Suppressor macrophage treated with lipopolysaccharide for 1 hour (primary cell): ENCODE measurements at places on chromosomes 4 and X.

GRCh38 chr4:156969101-156969500, 2.5 kb downstream of the PDGFC start:
- no peak for DNase-seq

DNA sequence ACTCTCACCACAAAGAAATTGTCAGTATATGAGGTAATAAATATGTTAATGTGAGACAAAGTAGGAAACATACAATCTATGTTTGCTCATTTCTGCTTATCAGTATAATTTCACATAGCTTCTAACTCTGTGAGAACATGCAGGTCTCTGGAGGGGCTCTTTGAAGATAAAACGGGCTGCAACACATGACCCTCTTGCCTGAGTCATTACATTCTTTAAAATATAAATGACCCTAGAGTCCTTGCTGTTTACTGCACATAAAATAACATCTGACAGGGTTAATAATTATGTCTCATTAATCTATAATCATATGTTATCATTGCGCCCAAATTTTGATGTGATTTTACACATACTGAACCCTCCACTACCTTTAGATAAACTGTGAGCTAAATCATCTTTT, 681.5 kb downstream of the ARAP2 start:
- DNase-seq: no peak

DNA sequence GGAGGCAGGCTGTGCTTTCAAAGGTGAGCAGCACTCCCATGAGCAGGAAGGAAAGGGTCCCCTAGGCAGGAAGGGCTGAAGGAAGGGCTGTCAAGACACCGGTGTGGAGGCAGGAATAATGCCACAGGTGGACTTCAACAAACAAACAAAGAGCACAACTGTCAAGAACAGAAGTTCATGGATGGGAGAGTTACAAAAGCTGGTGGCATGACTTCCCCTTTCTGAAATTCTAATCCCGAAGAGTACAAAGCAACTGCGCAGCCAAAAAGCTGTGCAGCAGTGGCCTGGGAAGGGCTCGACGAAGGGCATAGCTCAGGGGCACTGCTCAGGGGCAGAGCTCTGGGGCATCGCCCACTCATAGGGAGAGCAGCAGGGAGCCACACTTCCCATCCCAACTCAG, 582.3 kb upstream of the DIPK2B start:
- DNase-seq: no peak

DNA sequence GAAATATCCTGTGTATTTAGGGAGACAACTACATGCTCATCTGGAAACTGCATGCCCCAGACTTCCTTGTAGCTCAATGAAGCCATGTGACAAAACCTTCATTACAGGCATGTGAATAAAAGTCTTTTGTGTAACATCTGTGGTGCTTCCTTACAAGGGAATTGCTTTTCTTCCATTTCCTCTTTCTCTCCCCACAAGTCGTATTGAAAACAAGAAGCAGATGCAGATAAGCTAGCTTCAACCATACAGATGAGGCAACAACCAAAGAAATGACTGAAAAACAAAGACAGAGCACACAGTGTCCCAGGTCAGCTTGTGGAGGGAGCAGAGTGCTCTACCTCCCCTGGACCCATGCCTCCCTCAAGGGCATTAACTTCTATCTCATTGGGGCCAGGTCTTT, 115.8 kb upstream of the INPP4B start:
- DNase-seq: peak; percentile 67

DNA sequence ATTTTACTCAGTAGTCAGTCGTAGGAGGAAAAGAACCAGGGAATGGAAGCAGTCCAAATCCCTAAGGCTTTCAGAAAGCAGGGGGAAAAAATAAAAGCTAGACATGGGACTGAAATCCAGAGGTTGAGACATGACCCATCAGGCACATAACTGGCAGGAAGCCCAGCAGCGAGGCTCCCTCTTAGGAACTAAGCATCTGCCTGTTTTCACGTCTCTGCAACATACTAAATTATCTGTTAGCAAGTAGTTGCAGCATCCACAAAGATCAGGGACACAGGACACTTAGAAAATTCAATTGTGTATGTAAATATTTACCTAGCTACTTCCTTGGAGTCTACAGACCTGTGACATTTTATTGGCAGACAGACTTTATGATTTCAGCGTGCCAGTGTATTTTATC, 118.0 kb upstream of the EDNRA start:
- DNase-seq: no peak

- DNase-seq: no peak
Observed at GRCh38 chrX:17414839-17415238, 39.8 kb downstream of the NHS start.

DNA sequence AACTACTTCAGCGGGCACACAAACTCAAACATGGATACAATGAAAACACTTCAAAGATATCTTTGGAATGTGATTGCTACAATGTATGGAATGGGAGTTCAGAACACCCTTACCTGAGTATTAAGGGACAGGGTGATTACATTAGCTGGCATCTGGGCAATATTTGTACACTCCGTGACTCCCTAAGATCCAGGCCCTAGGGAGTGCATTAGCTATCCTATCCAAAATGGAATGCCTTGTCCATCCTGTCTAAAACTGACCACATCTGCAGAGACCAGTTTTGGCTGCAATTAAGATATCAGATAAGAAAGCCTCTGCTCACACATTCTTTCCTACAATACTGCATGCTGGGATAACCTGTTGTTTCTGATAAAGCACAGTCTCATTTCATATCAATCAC, 176.6 kb upstream of the EMCN start:
- no peak for DNase-seq
